A172 (cell line): ENCODE measurements at places on chromosomes 2 and 18.
A peak's percentile ranks its signal among the peaks of the same experiment; 100 is the strongest.

DNA sequence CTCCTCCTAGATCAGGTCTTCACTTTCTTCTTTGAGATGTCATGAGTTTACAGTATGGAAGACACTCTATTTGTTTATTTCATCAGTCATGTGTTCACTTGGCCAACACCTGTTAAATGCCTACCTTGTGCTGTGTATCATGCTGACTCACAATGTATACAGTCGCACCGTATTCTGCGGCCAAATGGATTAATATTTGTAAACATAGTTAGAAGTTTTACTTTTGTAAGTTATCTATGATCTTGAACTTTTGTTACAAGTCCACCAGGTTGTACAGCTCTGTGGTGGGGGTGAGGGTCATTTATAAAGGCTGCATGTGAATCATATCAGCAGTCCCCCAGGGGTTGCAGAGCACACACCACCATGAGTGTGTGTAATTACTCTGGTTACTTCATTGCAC is 408.7 kb upstream of the NRP2 start:
- DNase-seq = no peak

- no peak for DNase-seq
Measured at GRCh38 chr2:238657132-238658053, 190.5 kb upstream of the TWIST2 start.

DNA sequence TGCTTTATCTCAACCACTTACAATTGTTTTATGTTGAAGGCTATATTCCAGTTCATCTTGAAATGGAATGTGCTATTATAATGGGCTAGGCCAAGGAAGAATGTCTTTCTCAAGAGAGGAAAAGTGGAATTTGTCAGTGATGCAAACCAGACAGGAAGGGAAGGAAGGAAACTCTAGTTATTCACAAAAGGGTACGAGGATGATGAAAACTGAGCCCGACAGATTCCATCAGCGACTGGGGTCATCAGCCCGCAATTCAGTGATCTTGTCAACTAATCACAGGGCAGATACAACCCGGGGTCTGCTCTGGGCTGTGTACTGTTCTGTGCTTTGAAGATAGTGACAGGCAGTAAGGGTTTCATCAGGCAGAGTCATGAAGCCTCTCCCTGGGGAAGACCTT is 23.4 kb upstream of the LYPD6 start:
- DNase-seq = no peak

GRCh38 chr2:16798472-16798871 is 132.8 kb upstream of the CYRIA start:
- DNase-seq = no peak

DNA sequence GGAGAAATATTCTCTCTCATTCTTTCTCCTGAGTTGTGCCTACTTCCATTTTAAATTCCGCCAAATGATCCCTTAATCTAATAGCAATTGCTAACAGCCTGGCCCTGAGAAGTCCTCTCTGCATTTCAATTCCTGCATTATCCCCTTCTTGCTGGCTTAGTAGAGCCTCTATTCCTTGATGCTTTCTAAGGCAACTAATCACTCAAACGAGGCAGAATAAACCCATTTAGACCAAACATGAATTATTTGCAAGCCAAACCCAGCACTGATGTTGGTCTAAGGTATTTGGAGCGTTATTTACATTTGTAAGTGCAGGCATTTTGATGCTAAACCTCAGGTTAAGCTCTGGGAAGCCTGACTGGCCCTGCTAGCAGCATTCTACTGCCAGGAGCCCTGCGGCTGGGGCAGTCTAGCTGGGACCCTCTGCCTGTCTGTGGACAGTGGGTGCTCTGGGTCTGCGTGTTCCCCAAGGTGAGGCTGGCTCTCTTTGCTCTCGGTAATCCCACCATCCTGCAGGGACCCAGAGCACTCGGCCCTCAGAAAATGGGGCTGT is 173.1 kb upstream of the HS6ST1 start:
- no peak for DNase-seq

DNA sequence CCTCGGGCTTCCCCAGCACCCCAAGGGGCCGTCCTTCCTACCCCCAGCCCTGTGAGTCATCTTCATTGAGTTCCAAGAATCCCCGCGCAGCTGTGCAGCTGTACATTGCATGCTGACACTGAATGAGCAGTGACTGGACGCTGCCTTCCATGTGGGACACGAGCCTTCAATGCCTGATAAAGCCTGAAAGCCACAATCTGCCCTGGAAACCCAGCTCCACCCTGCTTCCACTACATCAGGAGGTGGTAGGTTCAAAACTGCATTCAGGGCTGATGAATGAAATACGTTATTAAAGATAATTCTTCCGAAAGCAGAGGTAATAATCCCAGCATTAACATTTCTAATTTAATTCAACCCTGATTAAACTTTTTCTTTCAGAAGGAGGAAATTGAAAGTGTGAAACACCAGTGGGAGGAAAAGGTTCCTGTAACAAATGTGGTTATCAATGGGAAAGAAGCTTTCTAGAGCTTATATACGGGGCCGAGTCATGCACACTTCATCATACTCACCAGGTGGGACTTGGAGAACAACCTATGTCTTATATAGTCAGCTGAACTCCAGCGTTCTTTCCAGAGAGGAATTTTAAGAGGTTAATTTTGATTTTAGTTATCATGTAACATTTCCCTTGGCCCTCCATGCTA is 360.1 kb downstream of the LPIN1 start:
- peak; percentile 98 for DNase-seq

DNA sequence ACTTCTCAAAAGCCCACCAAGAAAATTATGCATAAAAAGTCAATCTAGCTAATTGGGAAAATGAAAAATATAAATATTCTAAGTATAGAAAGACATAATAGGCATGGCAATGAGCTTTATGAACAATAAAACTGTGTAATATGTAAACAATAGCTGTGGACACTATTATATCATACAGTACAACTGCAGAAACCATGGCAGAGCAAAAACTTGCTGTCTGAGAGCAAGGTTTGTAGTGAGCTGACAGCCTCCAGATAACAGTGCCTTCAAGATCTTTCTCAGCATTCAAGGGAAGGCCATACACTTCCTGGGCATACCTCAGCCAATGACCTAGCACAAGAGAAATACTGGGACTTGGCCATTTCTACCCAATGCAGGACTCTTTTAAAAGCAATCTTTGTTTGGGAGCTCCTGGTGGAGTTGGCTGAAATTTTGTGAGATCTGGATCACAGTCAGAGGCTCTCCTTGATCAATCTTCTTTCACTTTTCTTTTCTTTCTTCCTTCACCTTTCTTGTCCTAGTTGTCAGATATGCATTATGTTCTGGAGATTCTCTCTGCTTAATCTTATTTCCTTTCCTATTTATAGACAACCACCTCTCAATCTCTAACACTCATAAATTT is 427.2 kb upstream of the UBE2E3 start:
- DNase-seq = no peak

DNA sequence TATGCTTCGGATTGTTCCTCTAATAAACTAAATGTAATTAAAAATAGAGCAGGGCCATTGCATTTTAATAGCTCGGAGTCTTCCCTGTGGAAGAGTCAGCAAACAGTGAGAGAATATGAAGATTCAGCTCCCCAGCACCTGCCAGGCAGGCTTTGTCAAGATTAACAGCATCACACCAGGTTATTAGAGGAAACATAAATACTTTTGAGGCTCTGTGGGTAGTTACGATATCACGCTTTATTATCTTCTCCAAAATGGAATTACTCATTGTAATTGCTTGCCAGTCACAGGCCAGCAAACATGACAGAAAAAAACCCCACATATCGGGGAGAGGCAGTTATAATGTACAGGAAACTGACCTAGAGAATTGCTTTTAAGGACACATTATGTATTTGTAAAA is 303.9 kb downstream of the CPS1 start:
- no peak for DNase-seq

GRCh38 chr2:136098441-136098840 is 19.5 kb downstream of the CXCR4 start:
- no peak for DNase-seq

DNA sequence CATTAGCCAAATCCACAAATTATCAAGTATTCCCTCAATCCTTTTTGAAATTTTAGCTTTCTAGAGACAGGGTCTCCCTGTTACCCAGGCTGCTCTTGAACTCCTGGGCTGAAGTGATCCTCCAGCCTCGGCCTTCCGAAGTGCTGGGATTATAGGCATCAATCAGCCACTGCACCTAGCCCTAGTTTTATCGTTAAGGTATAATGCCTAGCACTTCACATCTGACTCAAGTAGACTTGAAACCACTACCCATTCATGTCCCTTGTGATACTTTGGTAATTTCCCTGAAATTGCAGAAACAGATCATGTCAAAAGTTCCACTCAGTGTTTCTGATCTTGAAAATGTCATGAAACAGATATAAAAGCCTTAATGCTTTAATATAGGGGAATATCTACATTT is 26.3 kb downstream of the MEX3C start:
- no peak for DNase-seq

- DNase-seq = peak; percentile 85
Measured at GRCh38 chr2:75587954-75588587, 27.3 kb upstream of the EVA1A start.

DNA sequence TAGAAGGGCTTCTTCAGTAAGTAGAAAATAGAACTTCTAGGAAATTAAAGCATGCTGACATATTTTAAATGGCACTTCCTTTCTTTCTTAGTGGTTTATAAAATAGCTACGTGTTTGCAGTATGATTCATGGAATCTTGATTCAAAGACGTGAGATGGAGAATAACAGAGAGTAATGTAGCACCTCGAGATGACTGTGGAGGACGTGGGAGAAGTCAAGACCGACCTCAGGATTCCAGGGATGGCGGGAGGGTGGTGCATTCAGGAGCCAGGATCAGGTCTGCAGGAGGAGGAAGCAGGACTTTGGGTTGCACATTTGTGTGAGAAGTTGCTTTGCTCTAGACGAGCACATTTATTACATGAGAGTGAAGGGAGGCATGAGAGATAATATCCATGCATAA is 56.0 kb downstream of the DCDC2C start:
- DNase-seq = peak; percentile 53

GRCh38 chr18:34729264-34729663 is 19.2 kb downstream of the DTNA start:
- DNase-seq = peak; percentile 49

- DNase-seq = peak; percentile 4
Measured at GRCh38 chr18:57446322-57446721, 11.1 kb downstream of the ONECUT2 start.

DNA sequence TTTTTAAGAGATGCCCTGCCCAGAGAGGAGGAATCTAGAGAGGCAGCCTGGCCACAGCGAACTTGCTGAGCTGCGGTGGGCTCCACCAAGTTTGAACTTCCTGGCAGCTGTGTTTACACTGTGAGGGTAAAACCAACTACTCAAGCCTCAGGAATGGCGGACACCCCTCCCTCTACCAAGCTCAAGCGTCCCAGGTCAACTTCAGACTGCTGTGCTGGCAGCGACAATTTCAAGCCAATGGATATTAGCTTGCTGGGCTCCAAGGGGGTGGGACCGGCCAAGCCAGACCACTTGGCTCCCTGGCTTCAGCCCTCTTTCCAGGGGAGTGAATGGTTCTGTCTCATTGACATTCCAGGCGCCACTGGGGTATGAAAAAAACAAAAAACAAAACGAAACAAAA is 289.4 kb downstream of the KCNS3 start:
- DNase-seq = no peak

- DNase-seq = peak; percentile 88
Measured at GRCh38 chr2:27960237-27960912, 69.8 kb downstream of the BABAM2 start.

GRCh38 chr2:196362973-196363549 is 191.7 kb upstream of the STK17B start:
- no peak for DNase-seq

- DNase-seq = no peak
Measured at GRCh38 chr2:215841175-215841816, 172.1 kb downstream of the MREG start.

DNA sequence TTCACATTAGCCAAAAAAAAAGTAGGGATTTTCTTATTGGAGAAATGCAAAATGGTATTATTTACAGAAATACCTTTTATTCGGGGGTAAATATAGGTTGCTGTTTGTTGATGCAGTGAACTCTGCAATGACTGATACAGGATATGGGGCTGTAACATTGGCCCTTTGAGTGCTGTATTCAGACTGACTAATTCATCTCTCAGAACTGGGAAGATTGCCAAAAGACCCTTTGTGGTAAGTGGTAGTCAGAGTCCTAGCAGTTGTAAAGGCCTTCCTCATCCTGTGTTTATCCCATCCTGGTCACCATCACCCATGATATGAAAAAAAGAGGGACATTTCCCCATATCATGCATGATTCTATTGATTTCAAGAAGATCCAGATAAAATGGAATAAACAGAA is 14.0 kb upstream of the DCC start:
- DNase-seq = peak; percentile 10

- no peak for DNase-seq
Measured at GRCh38 chr2:26613241-26614215, 27.6 kb downstream of the CIB4 start.

DNA sequence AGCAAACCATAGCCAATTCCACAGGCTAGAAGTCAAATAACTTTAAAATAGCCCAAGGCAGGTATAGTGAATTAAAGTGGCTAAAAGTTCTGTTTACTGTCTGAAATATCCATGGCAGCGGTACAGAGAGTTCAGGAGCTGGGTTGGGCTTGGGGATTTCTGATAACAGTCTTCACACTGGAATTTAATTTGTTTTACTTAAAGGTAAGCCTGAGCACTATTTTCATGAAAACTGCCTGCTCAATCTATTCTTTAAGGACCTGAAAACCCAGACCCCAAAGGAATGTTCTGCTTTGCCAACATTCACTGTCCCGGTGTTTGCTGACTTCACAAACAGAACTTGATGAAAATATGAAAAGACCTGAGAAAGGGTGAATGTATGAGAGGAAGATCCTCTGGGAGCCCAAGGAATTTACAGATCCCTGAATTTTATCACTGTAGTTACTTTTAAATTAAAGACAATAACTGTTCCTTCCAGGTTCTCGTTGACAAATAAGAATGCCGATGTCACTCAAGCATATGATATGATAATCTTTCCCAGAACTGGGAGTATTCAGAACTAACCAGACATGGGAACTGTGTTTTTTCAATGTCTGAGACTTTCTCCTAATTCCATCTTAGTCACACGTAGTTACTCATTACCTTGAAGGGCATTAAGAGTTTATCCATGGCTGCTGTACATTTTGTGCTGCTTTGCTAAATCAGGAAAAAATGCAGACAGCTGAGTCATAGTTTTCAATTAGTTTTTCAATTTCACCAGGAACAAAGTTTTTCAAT is 28.3 kb upstream of the ITGB6 start:
- peak; percentile 87 for DNase-seq

DNA sequence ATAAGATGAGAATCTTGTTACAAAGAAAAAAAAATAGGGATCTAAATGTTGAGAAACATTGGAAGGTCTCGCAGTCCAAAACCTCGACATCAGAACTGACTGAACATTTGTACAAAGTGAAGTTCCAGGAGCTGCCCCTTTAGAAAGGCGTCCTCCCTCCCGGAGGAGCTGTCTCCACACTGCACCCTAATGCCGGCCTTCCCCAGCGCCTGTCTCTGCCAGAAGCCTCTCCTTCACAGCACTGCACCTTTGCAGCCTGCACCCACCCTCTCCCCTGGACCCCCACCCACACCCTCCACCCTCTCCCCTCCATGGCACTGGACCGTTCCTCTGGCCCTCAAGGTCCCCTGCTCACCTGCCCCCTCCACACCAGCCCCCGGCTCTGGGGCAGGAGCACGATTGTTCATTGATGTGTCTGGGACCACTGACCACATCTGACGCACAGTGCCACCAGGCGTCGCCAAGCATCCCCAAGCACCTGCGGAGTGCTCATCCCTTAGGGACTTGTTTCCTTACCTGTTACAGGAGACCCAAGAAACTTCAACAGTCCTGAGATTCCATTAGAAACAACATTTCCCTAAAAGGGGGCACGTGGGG is 90.3 kb upstream of the SNTG2 start:
- DNase-seq = no peak

- peak; percentile 96 for DNase-seq
Measured at GRCh38 chr2:220192994-220193753, 565.7 kb downstream of the SLC4A3 start.
